ENCODE measurements at places on chromosomes 1 and 21.

- no peak for DNase-seq
Observed at GRCh38 chr1:69700770-69701169, 133.0 kb downstream of the LRRC7 start.

GRCh38 chr1:207903767-207904166, 7.2 kb downstream of the CD34 start:
- no peak for DNase-seq

DNA sequence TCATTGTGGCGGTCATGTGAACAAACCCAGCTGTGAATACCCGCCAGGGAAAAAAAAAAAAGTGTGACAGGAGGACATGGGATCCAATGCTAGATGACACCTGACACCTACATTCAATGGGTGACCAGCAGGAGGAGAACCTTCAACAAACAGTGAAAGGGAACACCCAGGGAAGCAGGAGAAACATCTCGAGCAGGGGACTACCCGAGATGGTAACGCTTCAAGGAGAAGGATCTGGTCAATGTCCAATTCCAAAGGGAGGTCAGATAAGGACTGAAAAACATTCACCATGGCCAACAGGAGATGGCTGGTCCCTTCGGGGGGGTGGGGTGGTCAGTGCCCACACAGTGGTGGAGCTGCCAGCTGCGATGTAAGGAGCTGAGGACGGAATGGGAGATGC, 46.3 kb downstream of the PTPN14 start:
- no peak for DNase-seq

DNA sequence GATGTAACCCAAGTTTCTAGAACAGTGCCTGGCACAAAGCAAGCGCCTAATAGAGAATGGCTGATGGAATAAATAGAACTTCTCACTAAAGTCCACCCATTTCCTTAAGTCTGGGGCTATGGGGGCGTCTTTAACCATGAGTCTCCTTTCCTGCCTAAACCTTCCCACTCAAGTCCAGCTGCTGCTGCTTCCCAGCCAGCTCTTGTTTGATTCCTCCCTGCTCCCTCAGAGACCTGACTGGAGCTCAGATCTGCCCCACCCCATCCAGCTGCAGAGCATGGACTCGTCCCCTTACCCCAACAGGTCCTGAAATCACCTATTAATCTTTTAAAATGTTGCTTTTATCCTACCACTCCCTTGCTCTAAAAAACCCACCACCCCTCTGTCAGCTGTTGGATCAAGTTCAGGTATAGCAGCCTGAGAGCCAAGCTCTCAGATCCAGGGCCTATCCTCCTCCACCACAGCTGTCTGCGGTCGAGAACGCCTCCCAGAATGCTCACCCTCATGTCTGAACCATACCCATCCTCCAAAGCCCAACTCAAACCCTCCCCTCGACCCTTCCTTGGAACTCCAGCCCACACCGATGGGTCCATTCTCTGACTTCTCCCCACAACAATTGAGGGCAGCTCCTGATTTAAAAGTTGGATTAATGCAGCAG, 12.8 kb upstream of the GALNT2 start:
- no peak for DNase-seq

- DNase-seq, result no peak
Observed at GRCh38 chr1:27567146-27567526, 36.8 kb downstream of the AHDC1 start.

DNA sequence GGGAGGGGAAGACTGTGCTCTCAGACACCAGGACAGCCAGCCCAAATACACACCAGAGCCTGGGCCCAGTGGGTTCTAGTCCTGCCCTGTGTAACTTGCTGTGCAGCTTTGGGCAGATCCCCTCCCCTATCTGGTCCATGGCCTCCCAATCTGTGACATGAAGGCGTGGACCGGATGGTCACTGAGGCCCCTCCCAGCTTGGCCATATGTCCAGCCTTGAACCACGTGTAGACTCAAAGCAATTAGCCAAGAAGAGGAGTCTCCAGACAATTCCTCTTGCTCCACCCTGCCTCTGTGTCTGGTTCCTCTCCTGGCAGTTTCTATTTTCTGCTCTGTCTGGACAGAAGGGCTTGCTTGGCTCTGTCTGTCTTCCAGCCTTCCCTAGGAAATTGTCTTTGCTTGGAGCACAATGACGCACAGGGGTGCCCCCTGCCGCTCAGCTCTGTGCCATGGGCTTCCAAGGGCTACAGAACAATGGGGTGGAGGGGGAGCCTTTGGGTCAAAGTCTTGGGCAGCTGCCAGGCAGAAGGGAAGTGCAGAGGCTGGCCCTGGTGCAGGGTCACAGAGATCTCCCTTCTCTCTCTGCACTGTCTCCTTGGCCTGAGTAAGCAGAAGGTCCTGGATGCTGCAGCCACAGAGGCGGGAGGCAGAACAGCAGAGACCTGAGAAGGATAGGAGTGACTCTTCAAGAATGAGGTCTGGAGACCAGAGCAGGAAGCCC, 66.1 kb downstream of the TENT5C start:
- DNase-seq, result no peak

GRCh38 chr1:214565310-214565709, 13.9 kb upstream of the PTPN14 start:
- no peak for DNase-seq

DNA sequence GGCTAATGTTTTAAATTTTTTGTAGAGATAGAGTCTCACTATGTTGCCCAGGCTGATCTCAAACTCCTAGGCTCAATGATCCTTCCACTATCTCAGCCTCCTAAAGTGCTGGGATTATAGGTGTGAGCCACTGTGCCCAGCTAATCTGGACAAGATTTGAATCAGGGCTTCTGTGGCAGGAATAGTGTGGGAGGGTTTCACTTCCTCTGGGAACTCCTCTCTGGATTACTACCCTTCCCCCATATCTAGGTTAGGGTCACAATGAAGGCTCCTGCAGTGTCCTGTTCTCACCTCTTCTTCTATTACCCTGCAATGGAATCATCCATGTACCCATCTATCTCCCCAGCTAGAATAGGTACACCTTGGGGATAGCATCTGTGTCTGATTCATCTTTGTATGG, 133.6 kb upstream of the RAB4A start:
- DNase-seq, result no peak

- no peak for DNase-seq
Observed at GRCh38 chr1:8154621-8155052, 128.5 kb upstream of the ERRFI1 start.

GRCh38 chr1:208272311-208272710, 28.1 kb upstream of the PLXNA2 start:
- no peak for DNase-seq

DNA sequence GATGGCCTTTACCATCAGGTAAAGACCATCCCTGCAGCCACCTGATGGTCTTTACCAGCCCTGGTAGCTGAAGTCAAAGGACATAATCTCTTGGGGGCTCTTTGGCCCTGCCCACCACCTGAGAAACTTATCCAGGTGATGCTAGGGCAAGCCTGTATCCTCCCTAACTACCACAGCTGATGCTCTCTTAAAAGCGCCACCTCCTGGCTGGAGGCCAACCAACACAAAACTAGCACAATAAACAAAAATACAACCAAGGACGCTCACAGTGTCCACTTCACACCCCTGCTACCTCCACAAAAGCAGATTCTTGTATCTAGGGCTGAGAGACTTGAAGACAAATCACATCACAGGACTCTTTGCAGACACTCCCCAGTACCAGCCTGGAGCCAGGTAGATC, 357.1 kb upstream of the POU3F1 start:
- no peak for DNase-seq

DNA sequence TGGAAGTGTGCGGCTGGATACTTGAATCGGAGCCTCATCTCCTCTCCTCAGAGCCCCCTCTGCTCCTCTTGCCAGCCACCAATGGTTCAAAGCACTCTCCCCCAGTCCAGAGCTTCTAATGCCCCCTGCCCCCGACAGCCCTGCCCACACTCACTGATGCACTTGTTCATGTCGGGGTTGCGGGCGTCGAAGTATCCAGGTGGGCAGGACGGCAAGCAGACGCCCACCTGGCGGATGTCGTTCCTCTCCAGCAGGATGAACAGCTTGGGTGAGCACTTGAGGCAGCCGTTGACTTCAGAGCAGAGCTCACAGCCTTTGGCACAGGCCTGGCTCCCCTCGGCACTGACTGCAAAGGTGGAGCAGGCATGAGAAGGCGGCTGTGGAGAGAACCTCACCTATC, 18.4 kb downstream of the RSPO1 start:
- DNase-seq, result no peak

GRCh38 chr1:105083611-105084010, 1333.9 kb downstream of the AMY1C start:
- no peak for DNase-seq

DNA sequence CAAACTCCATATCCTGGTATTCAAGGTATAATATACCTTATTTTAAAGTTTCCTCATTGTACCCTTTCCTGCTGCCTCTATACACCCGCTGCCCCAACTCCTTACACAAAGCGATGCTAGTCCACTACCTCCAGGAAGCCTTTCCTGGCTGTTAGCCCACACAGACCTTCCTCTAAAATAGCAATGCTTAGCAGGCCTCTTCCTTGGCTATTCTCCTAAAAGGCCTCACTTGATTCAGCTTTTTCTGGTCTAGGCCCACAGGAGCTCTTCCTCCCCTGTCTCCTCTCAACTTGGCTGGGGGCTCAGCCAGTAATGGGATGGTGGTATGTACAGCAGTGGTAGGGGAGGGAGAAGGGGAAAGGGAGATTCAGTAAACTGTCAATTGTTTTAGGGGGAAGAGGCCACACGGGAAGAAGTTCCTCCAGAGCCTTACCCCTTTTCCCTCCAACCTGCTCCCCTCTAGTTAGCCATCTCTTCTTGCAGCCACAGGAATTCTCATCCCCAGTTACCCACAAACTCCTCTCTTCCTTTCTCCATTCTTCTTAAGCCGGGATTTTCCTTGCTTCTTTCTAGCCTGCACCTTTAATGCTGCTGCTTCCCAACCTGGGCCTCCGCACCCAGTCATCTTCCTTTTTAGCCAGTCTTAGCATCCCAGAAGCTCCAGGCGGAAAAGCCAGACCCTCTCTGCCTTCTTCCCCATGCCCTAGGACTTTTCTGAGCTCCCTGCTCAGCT, 2.6 kb downstream of the LRRC41 start:
- no peak for DNase-seq

- no peak for DNase-seq
Observed at GRCh38 chr1:70809069-70809468, 238.5 kb downstream of the PTGER3 start.

GRCh38 chr1:183568176-183569021, 21.9 kb downstream of the NCF2 start:
- DNase-seq, result no peak

DNA sequence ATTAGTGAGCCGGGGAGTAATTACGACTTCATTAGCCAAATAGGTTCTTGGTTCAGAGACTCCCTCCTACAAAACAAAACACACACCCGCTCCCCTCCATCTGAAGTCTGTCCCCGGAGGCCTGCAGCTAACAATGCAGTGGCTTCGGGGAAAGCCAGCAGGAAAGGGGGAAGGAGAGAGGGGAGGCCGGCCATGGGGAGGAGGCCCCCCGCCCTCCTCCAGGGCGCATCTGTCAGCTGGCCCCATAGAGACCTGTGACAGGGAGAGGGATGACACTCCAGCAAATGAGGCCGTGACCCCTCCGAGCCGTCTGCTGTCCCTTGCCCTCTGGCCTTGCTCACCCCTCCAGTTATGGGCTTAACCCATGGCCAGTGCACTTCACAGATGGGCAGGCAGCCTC, 12.1 kb upstream of the CNTN2 start:
- DNase-seq, result no peak

DNA sequence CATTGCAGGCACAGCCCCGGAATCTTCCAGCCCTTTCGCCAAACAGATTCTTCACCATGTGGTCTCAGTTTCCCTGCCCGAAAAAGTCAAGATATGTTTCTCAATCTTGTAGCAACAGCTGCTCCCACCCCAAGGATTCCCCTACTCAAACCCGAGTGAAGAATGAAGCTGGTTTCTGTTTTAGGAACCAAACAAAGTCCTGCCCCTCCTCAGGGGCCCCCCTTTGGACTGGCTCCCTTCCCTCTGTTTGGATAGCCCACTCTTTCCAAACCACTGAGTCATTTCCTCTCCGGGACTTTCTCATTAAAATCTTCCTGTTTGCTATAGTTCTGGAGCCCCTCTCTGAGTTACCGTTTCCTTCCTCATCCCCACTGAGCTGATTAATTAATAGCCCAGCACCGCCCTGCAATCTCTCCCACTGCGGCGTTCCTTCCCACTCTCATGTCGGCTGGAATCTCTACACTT, 100.9 kb downstream of the TSEN15 start:
- DNase-seq, result no peak

GRCh38 chr1:203084588-203085527, 954 bp downstream of the MYOG start:
- DNase-seq, result no peak

Data from SK-N-SH (cell line).